ENCODE measurements at places on chromosomes 3 and 15.

- no peak for DNase-seq
Measured at GRCh38 chr3:61638741-61639140, 77.4 kb downstream of the PTPRG start.

GRCh38 chr15:48644467-48644826, 1.1 kb downstream of the FBN1 start:
- DNase-seq, result no peak

DNA sequence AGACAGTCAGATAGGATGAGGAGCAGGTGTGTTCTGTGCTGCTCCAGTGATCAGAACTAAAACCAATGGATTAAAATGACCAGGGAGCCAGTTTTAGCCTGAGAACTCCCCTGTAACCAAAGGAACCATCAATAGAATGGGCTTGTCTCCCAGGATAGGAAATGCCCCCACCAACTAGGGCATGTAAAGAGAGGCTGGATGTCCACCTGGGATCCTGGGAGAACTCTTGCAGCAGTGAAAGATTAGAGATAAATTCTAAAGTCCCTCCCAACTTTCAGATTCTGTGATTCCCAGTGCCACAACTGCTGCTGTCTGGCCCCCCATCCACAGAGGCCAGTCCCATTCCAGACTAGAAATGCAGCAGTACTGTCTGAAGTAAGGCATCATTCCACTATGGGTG, 33.8 kb downstream of the HDC start:
- DNase-seq, result no peak

DNA sequence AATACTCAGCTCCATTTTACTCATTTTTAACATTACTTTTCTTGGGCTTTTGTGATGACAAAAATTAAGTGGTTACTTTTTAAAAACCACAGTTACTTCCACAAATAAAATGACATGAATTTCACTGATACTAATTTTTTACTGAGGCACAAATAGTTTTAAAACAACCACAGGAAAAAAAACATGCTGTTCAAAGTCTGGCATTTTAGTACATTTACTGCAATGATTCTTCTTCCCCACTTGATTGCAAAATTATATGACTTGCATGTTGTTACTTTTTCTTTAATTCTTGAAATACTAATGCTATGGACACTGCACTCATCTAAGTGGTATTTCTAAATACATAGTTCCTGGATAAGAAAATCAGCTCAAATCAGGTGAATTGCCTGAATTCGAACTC, 24.8 kb upstream of the SLMAP start:
- no peak for DNase-seq

GRCh38 chr3:23877329-23877980, 39.3 kb downstream of the NKIRAS1 start:
- DNase-seq, result no peak

Data from activated CD4-positive, alpha-beta T cell treated with anti-CD3 and anti-CD28 coated beads for 24 hours (primary cell).